ENCODE measurements at places on chromosomes 4 and X.
A peak's percentile ranks its signal among the peaks of the same experiment; 100 is the strongest.

DNA sequence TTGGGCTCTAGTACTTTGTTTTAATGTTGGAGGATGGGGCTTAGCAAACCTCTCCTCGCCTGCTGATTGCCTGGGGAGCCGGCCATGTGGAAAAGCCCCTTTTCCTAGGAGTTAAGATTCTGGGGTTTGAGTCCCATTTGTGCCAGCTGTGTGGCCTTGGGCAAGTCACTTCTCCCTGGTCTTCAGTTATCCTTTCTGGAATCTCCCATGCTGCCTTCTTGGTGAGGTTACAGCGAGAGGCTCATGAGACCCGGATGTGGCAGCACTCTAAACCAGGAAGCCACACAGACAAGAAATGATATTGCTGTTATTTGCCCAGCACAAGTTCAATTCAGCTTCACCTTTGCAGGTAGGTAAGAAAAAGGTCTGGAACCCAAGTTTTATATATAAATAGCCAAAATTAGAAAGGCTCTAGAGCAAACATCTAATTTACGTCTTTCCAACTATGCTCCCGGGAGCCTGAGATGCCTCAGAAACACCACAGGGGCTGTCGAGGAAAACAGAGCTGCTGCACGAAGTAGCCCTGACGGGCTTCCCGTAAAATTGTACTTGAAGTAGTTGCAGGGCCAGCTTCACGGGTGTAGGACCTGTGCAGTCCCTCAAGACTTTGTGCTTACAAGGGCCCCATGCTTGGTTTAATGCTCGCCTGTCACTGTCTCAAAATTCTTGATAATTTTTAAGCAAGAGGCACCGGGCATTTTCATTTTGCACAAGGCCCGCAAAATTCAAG lies 8.3 kb upstream of the SASH3 start:
- DNase-seq, result peak; percentile 26

DNA sequence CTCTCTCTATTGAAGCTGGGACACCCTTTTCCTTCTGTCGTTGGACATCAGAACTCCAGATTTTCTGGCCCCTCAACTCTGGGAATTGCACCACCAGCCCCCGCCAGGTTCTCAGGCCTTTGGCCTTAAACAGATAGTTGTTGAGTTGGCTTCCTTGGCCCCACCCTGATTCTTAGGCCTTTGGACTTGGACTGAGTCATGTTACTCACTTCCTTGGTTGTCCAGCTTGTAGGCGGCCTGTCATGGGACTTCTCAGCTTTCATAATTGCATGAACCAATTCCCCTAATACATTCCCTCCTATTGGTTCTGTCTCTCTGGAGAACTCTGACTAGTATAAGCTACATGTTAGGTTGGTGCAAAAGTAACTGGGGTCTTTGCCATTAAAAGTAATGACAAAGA lies 195.7 kb downstream of the GPAT3 start:
- DNase-seq, result no peak

DNA sequence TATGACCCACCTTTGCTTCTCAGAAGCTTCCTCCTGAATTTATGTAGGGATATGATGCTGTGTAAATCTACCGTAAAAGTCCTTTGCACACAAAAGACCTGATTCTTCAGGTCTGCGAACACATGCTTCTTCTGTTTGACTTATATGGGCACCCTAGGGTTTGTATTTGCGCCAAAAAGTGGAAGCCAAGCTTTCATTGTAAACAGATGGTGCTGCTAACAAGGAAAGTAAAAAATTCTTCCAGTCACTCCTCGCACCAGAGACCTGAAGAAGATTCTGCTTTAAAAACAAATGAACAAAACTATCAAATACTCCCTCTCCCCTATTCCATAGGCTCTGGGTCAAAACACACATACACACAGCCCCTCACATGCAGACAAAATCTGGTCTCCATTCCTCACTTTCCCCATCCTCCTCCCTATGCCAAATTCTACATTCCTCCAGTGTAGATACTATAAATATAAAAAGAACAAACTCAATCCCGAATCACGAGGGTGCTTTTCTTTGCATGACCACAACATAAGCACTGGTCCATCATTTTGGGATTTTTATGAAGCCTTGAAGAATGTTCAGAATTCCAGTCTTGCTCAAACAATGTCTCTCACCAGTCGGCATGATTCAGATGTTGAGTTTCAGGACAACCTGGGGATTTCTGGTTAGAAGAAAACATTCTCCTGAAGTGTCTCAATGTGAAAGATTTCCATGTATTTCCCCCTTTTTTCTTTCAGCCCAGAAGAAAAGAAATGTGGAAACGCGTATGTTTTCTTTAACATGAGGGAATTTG lies 125.1 kb downstream of the PALLD start:
- no peak for DNase-seq

- DNase-seq, result no peak
These were observed 691 bp downstream of the MAGED1 start for GRCh38 chrX:51893931-51894696.

DNA sequence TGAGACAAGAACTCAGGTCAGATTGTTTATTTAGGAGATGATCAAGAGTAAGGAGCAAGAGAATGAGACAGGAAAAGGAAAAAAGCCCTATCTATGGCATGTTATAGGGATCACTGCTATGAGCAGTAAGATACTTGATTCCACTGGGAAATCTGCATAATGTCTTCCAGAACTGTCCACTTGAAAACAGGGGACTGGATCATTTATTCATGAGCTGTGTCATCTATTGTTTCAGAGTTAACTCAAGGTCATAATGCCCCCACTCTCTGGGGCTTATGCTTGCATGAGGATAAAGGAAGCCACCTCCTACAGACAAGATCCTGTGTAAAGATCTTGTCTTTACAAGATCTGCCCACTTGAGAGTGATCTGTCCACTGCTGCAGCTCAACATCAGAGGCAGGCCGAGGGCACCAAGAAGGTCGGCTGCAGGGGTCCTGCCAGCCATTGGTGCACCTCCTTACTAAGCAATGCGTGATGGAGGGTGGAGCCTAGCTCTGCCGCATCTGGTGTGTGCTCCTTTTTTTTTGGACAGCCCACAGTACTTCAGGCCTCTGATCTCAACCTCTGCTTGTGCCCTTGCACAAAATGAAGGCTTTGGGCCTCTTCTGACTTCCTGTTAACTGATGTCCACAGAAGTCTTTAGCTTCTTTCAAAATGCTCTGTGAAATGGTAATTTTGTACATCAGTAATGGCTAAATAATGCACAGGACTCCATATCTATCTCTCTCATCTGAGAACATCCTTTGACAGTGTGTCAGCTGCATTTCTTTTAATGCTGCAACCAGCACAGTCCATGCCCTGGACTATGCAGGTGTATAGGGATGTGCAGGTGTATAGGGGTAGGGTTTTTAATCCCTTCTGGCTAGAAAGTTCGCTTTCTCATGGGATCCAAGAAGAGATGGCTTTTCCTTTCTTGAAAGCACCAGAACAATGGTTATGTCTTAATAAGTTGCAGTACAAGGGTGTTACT lies 95.9 kb upstream of the TRPC3 start:
- no peak for DNase-seq

GRCh38 chrX:28582511-28582910 lies 4.7 kb upstream of the IL1RAPL1 start:
- DNase-seq, result no peak

DNA sequence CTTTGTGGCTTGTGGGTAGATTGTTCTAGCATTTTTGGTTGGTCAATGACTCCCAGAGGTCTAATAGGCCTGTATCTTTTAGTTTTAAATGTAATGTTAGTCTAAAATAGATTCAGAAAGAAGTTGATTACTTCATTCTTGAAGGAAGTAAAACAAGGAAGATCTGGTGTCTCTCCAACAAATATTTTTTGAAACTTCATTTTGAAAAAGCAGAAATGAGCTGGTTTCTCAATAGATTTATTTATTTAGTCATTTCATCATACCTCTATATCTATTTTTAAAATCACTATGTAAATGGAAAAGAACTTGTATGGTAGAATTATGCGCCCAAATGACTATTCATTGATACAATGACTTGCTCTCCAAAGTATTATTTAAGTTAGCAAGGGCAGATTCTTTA lies 7.2 kb downstream of the HTR2C start:
- DNase-seq, result no peak

- DNase-seq, result no peak
These were observed 207.4 kb upstream of the JADE1 start for GRCh38 chr4:128601991-128602695.

DNA sequence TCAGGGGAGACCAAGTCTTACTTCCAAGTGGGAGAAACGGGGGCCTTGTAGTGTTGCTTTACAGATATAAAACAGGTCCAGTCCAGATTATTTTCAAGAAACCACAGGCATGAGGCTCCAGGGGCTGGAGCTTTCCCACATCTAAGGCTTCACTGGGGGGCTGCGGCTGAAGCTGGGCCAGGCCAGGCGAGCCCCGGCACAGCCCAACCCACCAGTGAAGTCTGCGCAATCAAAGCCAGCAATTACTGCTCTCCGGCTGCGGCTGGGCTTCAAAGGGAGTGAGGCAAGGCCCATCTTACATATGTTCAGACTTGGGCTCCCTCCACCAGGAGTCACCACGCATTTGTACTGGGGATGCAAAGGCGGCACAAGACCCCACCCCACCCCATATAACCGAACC lies 61.7 kb downstream of the HADH start:
- DNase-seq, result no peak

- DNase-seq, result no peak
These were observed 67.1 kb downstream of the GPR143 start for GRCh38 chrX:9698576-9698975.

GRCh38 chrX:36609616-36610585 lies 398.3 kb upstream of the FAM47C start:
- DNase-seq, result no peak

GRCh38 chr4:6692806-6693205 lies 872 bp upstream of the S100P start:
- no peak for DNase-seq

- no peak for DNase-seq
These were observed 98.5 kb upstream of the FAM47C start for GRCh38 chrX:36909676-36910030.

DNA sequence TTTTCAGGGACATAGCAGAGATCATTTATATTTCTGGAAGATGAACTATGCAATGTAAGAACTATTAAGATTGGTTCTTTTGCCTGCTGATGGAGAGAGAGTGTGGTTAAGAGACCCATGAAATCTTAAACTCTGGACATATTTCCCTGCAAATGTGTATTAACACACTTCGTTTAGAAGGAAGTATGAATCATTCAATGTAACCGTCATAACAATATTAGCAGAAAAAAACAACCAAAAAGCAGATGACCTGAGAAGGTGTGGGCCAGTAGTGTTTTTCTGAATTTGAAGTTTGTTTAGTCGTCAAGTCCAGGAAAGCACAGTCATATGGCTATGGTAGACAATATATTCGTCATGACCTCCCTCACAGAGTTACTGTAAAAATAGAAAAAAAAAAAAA lies 2.5 kb upstream of the TMPRSS11D start:
- no peak for DNase-seq

GRCh38 chrX:29665532-29665931 lies 549.8 kb upstream of the MAGEB2 start:
- DNase-seq, result no peak
